ENCODE measurements at places on chromosomes 16 and 17.

DNA sequence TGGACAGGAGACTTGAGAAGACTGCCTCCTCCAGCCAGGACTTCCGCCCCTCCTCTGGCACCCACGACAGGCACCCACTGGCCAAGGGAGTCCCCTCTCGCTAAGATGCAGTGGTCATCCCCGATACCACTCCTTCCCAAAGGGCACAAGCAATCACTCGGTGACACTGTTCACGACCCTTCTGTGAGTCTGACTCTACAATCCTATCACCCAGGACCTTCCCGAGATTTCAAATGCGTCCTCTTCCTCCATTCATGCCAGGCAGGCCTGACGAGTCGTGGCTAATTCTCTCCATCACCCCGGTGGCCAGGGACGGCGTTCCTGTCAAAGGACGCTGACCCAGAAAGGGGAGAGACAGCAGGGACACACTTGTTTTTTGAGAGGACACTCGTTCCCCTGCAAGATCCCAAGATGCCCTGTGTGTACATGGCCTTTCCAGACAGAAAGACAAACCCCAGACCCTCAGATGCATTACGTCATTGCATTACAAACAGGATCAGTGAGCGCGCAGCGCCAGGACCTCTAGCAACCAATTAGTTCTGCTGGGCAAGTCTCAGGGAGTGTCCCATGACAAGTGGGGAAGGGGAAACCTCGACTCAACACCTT lies 12.2 kb downstream of the FBXO31 start:
- no peak for DNase-seq

DNA sequence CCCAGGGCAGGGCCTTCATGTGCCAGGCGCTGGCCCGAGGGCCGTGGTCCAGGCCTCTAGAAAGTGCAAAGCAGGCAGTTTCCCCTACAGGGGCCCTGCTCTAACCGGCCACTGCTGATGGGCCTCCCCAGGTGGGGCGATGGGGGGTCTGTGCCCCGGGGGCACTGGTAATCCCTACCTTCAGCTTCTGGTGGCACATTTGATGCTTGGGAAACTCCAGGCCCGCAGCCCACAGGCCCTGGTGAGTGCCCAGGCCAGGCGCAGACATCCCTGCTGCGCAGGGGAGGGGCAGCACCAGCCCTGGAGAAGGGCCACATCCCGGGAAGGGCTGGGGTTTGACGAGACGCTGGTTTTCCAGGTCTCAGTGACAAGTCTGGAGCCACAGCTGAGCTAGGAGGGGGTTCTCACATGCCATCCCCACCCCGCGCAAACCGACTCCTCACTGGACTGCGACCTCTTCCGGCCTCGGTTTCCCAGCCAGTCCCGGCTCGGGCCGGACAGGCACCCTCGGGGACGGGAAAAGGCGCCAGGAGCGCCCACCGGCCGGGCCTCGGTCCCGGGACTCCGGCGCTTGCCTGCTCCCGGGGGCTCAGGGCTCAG lies 1.6 kb downstream of the DOC2B start:
- DNase-seq, result no peak

GRCh38 chr17:77846531-77847085 lies 111.9 kb upstream of the TNRC6C start:
- no peak for DNase-seq

DNA sequence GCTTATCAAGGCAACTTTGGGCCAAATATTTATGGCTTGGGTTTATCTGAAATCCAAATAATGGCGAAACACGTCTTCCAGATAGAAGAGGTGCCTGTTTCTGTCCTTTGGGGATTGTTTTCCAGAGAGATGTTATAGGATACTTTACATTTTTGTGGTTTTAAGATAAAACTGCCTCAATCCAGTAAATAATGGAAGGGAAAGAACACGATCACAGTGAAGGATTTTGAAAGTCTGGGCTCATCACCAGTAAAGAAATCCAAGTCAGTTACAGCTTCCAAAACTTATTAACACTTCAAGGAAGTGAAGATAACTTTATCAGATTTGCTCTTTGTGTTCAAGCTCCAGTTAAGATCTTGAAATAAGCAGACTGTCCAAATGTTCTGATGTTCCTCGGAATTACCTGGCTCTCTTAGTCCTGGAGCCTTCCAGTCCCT lies 30.1 kb downstream of the DNAH2 start:
- no peak for DNase-seq

DNA sequence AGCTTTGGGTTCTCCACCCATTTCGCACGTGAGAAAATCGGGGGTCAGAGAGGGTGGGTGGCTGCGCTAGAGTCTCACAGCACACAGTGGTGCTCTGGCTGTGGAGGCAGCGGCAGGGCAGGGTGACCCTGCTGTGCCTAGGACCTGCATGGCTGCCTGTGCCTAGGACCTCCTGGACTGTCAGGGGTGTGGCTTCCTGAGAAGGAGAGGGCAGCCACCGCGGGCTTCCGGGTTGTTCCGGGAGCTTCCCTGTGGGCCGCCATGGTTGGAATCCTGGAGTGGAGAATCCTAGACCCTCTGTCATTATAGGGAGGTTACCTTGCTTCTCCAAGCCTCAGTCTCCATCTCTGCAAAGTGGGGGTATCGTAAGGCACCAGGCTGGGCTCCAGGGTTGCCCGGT lies 9.3 kb downstream of the ZFPM1 start:
- DNase-seq, result no peak

- no peak for DNase-seq
Measured at GRCh38 chr17:66980896-66981295, 16.4 kb downstream of the CACNG4 start.

GRCh38 chr17:28503420-28503819 lies 2.7 kb upstream of the FOXN1 start:
- DNase-seq, result no peak

DNA sequence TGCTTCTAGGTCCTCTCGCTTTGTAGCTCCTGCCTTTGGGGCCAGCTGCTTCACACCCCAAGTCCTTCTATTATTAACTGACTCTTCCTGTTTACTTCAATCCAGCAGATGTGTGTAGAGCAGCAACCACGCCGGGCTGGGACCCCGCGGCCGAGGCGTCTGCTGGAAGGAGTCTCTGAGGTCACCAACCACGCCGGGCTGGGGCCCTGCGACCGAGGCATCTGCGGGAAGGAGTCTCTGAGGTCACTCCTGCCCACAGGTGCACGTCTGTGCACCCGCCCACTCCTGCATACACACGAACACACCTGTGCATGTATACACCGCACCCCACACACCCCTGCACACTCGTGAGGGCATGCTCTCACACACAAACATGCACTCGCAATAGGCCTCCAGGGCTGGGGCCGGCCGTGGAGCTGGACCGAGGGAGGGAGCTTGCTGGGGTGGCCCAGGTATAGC lies 7.8 kb upstream of the TEX19 start:
- DNase-seq, result no peak

DNA sequence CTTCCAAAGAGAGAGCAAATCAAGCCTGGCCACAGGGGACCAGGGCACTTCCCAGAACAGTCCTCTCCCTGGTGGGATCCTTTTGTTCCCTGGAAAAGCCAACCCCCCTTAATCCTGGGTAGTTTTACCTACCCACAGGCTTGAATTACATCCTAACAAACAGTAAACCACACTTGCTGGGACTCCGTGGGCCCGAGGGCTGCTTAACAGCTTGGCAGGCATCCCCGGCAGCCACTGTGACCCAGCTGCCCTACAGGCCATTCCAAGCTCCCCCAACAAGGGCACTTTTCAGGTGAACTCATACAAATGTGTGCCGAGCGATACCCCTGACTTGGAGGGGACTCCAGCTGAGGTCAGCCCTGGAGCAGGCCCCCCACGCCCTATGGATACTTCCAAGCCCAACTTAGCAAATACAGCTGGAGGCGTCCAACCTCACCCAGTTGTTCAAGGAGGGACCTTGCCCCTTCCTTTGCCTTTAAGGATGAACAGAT lies 26.4 kb downstream of the ADCY9 start:
- DNase-seq, result no peak

- DNase-seq, result no peak
Measured at GRCh38 chr16:77986011-77986740, 36.2 kb upstream of the CLEC3A start.

DNA sequence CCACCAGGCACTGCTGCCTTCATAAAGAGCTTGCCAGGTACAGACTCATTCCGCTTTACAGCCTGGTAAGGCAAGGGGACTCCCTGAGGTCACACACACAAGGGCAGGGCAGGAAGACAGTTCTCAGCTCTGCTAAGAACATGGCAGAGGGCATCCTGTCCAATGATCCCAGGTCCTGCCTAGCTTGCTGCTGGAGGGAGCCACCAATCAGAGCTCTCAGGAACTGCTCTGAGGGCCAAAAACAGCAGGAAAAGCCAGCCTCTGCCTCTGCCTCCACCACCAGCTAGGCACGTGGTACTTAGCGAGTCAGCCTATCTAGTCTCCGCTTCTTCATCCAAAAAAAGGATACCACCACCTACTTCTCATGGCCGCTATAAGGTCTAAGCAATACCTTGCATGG lies 66.1 kb downstream of the GTF3C1 start:
- DNase-seq, result no peak

DNA sequence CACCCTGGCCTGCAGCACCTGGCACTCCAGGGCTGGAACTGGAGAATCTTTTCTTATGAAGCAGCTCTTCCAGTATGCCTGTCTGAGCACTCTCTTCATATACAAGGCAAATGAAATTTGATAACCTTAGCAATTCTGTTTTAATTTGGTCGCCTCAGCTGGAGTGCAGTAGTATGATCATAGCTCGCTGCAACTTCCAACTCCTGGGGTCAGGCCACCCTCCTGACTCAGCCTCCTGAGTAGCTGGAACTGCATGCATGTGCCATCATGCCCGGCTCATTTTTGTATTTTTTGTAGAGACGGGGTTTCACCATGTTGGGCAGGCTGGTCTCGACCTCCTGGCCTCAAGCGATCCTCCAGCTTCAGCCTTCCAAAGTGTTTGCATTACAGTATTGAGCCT lies 140.8 kb upstream of the CHMP6 start:
- no peak for DNase-seq

DNA sequence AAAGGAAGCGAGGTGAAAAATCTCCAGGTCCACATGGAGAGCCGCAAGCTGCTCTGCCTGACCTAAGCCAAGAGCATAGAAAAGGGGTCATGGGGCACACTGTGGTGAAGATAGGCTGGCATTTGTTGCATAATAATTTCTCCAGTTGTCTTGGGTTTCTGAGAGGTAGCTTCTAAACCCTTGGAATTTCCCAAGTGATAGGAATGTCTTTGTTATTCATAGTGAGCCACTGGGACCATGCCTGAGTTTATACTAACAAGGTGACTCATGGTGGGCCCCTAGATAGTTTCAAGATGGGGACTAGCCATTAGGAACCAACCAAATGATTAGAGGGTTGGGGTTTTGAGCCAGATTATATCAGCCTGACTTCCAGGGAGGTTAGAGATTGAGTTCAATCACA lies 25.6 kb downstream of the SOST start:
- DNase-seq, result no peak

- DNase-seq, result no peak
Measured at GRCh38 chr17:67833946-67834631, 8.8 kb downstream of the BPTF start.

Data from GM10248 (cell line).